ENCODE measurements at places on chromosomes 12 and 14.
A peak's percentile ranks its signal among the peaks of the same experiment; 100 is the strongest.

DNA sequence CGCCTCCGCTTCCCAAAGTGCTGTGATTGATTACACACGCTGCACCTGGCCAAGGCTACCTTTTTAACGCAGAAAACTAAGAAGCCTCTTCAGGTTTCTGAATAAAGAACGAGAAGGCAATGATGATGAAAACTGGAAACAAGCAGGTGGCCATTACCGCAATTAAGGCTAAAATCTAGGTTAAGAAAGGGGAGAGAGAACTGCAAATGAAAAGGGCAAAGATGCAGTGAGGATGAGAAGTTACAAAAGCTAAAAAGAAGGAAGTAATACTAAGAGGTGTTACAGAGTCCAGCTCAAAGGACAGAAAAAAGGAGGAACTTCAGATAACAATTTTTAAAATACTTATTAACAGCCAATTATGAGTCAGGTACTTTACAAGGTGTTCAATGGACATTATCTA, 79.7 kb downstream of the DUSP16 start:
- DNase-seq, result no peak

DNA sequence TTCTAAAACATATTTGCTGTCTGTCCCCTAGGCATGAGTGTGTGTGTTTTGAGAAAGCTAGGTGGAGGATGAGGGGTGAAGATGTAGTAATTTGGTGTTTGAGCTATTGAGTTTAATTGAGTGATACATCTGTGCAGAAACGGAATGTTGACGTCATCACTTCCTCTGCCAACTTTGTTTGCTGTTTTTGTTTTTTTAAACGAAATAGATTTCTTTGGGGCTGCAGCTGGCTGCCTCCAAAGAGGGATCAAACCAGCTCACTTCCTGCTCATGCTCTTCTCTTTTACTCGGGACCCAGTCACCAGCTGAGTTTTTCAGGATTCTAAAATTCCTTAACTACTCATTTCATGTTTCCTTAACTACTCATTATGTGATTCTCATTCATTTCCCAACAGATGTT, 19.5 kb upstream of the CRACR2A start:
- DNase-seq, result no peak

DNA sequence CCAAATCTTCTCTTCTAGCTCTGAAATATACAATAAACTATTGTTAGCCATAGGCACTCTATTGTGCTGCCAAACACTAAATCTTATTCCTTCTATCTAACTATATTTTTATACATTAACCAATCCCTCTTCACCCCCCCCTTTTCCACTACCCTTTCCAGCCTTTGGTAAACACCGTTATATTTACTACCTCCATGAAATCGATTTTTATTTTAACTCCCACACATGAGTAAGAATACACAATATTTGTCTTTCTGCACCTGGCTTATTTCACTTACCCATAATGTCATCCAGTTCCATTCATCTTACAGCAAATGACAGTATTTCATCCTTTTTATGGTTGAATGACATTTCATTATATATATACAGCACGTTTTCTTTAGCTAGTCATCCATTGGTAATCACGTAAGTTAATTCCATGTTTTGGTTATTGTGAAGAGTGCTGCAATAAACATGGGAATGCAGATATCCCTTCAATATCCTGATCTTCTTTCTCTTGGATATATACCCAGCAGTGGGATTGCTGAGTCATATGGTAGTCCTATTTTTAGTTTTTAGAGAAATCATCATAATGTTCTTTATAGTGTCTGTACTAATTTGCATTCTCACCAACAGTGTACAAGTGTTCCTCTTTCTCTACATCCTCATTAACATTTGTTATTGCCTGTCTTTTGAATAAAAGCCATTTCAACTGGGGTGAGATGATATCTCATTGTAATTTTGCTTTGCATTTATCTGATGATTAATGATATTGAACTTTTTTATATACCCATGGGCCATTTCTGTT, 34.2 kb upstream of the PLBD1 start:
- DNase-seq, result no peak

- DNase-seq, result no peak
These were observed 80.6 kb upstream of the PLEKHA5 start for GRCh38 chr12:19048943-19049342.

GRCh38 chr14:60003991-60004390, 84.0 kb downstream of the LRRC9 start:
- no peak for DNase-seq

DNA sequence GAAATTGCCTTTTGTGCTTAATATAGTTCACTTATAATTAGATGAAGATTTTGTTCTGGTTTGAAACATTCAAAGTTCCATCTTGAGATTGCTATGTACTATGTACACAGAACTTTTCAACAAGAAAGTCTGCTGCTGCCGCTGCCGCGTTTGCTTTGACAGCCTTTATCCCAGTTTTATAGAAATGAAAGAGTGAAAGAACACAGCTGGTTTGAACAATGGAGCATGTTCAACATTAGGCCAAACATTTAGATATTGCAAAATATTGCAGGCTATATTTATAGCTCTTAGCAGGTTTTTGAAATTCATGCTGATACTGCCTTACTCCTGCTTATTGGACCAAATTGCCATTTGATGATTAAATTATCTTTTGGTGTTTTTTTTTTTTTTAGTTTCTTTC, 299.8 kb upstream of the PRKD1 start:
- no peak for DNase-seq

GRCh38 chr14:76525106-76525821, 149.3 kb downstream of the ESRRB start:
- DNase-seq, result no peak

- DNase-seq, result no peak
These were observed at the start of gene IFNG-AS1 for GRCh38 chr12:67989184-67989920. TSS of gene IFNG-AS1 (plus strand) at chr12:67989447.

- no peak for DNase-seq
These were observed at the start of gene CDH24 for GRCh38 chr14:23056956-23057756. TSS of gene CDH24 (minus strand) at chr14:23057520. CDS start at chr14:23055733, 1,787 bp downstream.

- no peak for DNase-seq
These were observed 80.5 kb downstream of the BCL11B start for GRCh38 chr14:99191395-99192027.

DNA sequence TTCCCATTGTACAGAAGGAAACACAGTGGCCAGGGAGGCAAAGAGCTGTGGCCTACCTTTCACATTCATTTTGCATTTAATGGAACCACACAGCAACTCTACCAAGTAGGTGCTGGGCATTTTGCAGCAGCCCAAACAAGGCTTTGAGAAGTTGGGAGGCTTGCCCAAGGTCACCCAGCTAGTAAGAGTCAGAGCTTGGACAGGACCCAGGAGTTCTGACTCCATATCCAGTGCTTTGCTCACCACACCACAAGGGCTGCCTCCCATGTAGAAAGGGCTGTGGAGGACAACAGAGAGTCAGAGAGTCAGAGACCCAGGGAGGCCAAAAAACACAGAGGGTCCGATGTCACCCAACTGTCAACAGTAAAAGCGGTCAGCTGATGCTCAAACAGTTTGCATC, 400.2 kb downstream of the BCL11B start:
- no peak for DNase-seq

DNA sequence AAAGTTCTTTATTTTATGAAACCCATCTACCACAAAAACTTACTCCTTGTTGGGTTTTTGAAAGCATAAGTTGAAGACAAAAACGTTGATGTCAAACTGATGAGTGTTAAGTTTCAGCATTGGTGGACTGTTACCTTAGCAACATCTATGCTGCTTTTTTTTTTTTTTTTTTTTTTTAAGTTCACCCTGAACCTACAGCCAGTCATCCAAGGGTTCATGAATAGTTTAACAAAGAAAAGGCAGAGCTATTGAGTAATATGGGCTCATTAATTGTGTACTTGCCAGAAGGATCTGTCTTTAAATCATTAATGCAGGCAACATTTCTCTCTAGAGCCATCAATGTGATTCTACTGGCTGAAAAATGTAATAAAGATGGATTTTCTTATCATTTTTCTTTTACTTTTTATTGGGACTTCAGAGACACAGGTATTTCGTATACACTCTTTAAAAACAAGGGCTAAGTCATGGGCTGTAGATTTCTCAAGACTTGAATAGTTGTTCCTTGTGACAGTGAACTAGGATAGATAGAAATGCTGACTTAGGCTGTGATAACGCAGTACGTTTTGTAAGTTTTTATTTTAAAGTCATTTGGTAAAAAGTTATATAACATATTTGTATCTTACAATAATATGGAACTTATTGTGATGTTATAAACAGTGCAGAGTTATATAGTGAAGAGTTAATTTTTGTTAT, at the start of gene PTPRQ:
TSS of gene PTPRQ (plus strand) at position 262 of the 693 bp plus-strand sequence. CDS start at position 373, 111 bp downstream.
- DNase-seq, result no peak

- no peak for DNase-seq
These were observed 123.9 kb upstream of the CCDC198 start for GRCh38 chr14:57617510-57617909.

GRCh38 chr14:64746298-64747250, 42.4 kb downstream of the PLEKHG3 start:
- DNase-seq, result no peak

GRCh38 chr12:69792533-69792932, 32.5 kb upstream of the MYRFL start:
- no peak for DNase-seq

DNA sequence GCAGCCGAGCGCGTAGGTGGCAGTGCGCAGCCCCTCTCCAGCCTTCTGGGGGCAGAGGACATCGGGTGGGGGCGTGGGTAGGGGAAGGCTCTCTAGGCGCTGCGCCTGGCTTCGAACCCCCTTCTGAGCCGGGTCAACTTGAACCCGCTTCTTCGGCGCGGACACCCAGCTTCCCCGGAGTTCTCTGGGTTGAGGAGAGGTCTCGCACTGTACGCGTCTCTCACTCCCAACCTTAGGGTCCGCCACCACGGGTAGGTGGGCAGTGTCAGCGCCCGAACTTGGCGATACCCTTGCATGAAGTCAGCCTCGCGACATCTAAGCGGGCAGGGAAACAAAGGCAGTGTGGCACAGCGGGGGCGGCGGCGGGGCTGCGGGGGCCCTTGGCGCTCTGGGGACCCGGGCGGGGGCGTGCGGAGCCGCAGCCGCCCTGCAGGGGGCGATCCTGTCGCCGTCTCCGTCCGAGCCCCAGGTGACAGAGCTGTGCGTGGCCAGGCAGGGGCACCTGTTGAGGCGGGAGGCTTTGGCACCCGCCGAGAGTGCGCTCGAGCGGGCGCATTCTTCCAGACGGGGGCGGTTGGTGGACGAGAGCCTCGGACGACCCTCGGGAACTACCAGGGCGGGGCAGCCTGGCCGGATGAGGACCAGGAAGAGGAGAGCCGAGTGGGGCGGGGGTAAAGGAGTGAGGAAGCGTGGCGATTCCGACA, 1.1 kb downstream of the GALNT16 start:
- DNase-seq, result no peak

- DNase-seq, result peak; percentile 93
These were observed at the start of gene RAD52 for GRCh38 chr12:949453-950191. TSS of gene RAD52 (minus strand) at chr12:949694. CDS start at chr12:933058, 16,636 bp downstream.

DNA sequence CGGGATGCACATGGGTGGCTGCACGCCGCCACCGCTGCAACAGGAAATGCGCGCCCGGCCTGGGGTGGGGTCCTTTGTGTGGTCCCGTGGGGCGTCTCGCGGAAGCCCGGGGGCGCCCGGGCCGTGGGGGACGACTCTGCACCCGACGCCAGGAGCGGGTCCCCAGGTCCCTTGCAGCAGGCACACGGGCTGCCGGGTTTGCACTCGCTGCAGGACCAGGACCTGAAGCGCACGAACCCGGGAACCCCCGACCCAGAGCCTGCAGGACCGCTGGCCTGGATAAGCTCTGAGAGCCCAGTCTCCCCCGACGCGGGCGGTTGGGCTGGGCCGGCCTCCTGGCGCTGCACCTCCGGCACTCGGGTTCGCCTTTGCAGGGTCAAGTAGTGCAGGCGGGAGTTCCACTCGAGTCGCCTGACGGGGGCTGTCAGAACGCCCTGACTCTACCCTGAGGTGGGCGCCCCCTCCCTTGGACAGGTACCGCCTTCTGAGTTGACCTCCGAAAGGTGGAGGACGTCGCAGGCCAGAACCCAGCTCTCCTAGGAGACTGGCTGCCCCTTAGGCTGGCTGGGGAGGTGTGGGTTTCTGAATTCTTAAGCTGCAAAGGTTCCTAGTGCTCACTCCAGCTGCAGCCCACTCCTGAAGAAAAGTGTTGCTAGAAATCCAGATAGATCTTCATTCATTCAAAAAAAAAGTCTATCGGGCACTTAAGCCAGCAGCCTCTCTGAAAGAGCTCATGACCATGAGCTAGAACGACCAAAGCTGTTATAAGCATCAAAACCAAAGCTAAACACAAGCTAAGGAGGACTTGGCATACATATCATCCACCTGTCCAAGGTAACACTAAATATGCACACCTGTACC, 68.0 kb downstream of the RNF34 start:
- no peak for DNase-seq

- DNase-seq, result no peak
These were observed 60.8 kb upstream of the C14orf180 start for GRCh38 chr14:104518659-104519350.

GRCh38 chr14:99820702-99821331, 27.6 kb downstream of the EML1 start:
- no peak for DNase-seq

Measured in stimulated activated CD4-positive, alpha-beta T cell treated with anti-CD3 and anti-CD28 coated beads, Interleukin-1b, Interleukin-23, amount 100 ng/mL, for 1 hour (primary cell).